Right ventricle myocardium superior (tissue), 1 donor: ENCODE measurements at places on chromosomes 13 and 19. TPM values are rescaled to one million over a fixed set of nuclear protein-coding genes. Genes with fewer than 3 reads are reported as not detected.

The PRR36 gene
- 0.08 TPM for total RNA-seq

DNA sequence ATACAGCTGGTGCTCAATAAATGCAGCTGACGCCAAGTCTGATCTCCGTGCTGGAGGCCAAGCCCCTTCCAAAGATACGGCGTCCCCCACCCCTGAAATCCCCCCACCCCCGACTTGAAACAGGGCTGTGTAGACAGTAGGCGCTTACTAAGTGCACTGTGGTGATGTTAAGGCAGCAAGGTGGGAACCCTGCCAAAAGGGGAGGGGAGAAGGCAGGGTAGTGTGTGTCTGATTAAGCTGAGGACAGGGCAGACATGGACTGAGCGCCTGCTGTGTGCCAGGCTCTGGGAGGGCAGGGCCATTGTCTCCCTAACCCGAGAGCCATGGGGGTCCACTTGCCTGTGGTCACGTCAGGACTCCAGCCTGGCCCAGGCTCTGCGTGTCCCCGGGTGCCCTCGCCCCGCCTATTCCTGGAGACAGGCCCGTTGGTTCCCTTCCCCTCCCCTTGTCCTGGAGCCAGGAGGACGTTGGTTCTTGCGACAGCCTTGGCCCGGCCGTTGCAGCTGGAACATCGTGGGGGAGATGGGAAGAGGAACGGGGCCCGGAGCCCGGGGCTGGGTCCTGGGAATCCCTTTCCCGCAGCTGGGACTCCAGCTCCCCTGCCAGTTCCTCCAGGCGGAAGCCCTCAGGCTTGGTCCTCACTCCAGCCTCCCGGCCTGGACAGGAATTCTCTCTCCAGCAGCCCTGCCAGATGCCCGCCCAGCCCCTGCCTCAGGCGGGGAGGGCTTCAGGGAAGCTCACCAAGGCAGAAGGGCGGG, 1.7 kb upstream of the ELANE start:
- DNase-seq: peak; percentile 96

The SGTA gene
- 56.6 TPM for total RNA-seq

DNA sequence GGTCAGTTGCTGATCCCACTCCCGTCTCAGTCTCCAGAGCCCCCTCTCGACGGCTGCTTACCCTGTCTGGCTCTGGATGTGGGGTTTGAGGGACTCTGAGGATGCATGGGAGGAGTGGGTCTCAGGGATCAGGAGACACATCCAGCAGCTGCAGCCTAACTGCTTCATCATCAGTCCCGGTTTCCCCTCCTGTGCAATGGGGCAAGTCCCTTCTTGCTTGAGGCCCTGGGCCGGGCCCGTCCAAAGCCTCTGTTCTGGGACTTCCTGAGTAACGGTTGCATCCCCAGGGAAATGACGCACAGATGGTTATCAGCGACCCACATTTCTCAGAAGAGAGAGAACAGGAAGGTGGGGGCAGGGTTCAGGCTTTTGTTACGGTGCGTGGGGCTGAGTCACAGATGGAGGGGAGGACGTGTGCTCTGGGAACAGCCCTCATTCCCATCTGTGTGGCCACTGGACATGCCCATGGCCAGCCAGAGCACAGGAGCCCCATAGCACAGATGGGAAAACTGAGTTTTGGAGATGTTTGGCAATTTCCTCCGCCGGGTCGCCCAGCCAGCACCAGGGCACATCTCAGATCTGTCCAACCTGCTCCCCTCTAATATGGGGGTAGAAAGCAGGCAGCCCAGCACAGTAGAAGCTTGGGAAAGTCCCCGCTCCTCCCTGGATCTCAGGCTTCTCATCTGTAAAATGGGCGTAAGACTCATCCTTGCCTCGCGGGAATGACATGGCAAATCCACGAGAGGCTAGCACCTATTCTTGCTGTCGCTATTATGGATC, 19.3 kb downstream of the GNA15 start:
- DNase-seq: peak; percentile 74

The FLT1 gene
- total RNA-seq: 42.0 TPM
